ENCODE measurements at places on chromosomes 1 and 21. TPM values are rescaled to one million over a fixed set of nuclear protein-coding genes. Genes with fewer than 3 reads are reported as not detected.

DNA sequence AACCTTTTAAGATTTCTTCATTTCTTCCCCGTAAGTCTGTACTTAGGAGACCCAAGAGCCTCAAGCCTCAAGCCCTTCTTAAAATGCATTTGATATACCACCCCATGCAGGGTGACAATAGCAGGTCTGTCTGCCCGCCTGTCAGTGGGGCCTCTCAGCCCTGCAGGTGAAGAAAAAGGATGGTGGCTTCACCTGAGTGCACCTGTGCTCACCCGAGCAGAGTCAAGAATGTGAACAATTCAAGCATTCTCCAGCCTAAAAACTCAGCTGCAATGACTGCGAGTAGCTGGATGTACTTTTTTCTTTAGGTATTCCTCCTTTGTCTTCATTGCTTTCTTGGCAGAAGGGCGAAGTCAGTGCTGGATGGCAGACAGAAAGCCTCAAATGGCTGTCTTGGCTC lies 203.3 kb downstream of the LMX1A start:
- no peak for DNase-seq
- no peaks in the 10 kb centered on the region for H3K27me3 ChIP-seq
- H3K27ac ChIP-seq = no peak overlapping the region

- no peak overlapping the region for H3K27ac ChIP-seq
- no peaks in the 10 kb centered on the region for H3K27me3 ChIP-seq
- H3K4me1 ChIP-seq = no peaks in the 10 kb centered on the region
- H3K4me3 ChIP-seq = no peak overlapping the region
Observed at GRCh38 chr1:3419415-3420204, 34.9 kb upstream of the ARHGEF16 start.

GRCh38 chr1:14778898-14779865 lies 180.7 kb downstream of the KAZN start:
- no peaks in the 10 kb centered on the region for H3K27me3 ChIP-seq
- H3K4me1 ChIP-seq = peaks cover 4% of the 10 kb centered on the region
- no peak overlapping the region for H3K4me3 ChIP-seq

GRCh38 chr1:78472851-78473496 lies 17.8 kb upstream of the PTGFR start:
- H3K4me3 ChIP-seq = no peak overlapping the region
- no peaks in the 10 kb centered on the region for H3K36me3 ChIP-seq
- H3K27me3 ChIP-seq = no peaks in the 10 kb centered on the region
- no peak overlapping the region for H3K27ac ChIP-seq
- no peak for DNase-seq

- peak overlapping the region; percentile 33 for H3K27ac ChIP-seq
- H3K27me3 ChIP-seq = no peaks in the 10 kb centered on the region
- H3K36me3 ChIP-seq = no peaks in the 10 kb centered on the region
Observed at GRCh38 chr1:112395256-112395820, 676 bp upstream of the CTTNBP2NL start.

GRCh38 chr1:34721646-34722355 lies 33.0 kb upstream of the GJB5 start:
- H3K36me3 ChIP-seq = no peaks in the 10 kb centered on the region
- no peaks in the 10 kb centered on the region for H3K4me1 ChIP-seq
- H3K27ac ChIP-seq = no peak overlapping the region
- no peaks in the 10 kb centered on the region for H3K27me3 ChIP-seq
- no peak for DNase-seq

ST6GALNAC5 gene
- total RNA-seq = 3.8 TPM

ATP1A4 gene
- total RNA-seq = 0.20 TPM

GRCh38 chr1:99176753-99177152 lies 87.5 kb upstream of the PLPPR4 start:
- no peak for DNase-seq
- no peaks in the 10 kb centered on the region for H3K27me3 ChIP-seq
- no peaks in the 10 kb centered on the region for H3K4me1 ChIP-seq
- no peaks in the 10 kb centered on the region for H3K36me3 ChIP-seq
- H3K27ac ChIP-seq = no peak overlapping the region

DNA sequence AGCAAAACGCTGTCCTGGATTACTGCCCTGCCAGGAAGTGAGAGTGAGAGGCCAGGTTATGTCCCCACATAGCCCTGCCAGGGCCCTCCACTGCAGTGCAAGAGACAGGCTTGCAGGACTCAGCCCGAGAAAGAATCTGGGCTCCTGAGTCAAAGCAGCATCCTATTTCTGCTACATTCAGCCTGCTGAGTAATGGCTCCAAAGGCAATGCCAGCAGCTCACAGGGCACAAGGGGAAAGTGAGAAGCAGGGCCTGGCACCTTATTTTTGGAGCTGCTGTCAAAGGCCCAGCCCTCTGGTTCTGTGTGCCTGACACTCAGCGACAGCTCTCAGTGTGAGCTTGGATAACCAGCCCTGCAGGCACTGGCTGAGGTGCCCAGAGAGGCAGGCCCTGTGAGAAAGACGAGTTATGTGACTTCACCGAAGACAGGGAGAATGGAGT lies 83.9 kb downstream of the DTL start:
- no peaks in the 10 kb centered on the region for H3K27me3 ChIP-seq
- no peak overlapping the region for H3K27ac ChIP-seq

GRCh38 chr1:238187575-238187949 lies 296.8 kb upstream of the ZP4 start:
- no peak overlapping the region for H3K27ac ChIP-seq
- no peaks in the 10 kb centered on the region for H3K27me3 ChIP-seq
- H3K4me3 ChIP-seq = no peak overlapping the region
- H3K4me1 ChIP-seq = no peaks in the 10 kb centered on the region

DNA sequence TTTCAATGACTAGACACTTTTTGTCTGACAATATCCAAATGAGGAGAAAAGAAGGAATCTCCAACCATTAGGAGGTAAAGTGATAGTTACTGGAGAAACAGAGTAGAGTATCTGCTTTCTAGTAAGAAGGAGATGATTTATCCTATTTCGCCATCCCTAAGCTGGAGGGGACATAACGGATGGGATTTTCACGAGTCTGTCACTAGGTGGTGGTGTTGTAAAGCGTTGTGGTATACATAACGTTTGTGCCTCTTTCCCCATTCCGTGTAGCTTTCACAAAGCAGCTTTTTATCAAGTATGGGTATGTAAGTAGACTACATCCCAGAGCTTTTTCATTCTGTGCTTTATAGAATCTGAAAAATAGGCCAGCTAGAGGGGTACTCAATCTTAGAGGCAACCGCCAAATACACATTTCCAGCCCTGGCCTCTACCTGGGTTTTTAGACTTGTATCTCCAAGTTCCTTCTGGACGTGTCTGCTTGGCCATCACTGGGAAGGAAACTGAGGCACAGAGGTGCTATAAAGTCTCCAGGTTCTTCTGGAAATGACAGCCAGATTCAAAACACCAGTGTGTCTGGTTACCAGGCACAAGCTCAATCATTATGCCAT lies 33.3 kb upstream of the FAM3B start:
- no peaks in the 10 kb centered on the region for H3K36me3 ChIP-seq
- DNase-seq = peak; percentile 45
- H3K4me3 ChIP-seq = no peak overlapping the region
- no peaks in the 10 kb centered on the region for H3K4me1 ChIP-seq
- no peaks in the 10 kb centered on the region for H3K27me3 ChIP-seq
- H3K27ac ChIP-seq = no peak overlapping the region

GNPAT gene
- 39.4 TPM for total RNA-seq

S100A3 gene
- total RNA-seq = not detected

Measured in H9 (cell line).